ENCODE measurements at places on chromosomes 2 and 18.
A peak's percentile ranks its signal among the peaks of the same experiment; 100 is the strongest.

DNA sequence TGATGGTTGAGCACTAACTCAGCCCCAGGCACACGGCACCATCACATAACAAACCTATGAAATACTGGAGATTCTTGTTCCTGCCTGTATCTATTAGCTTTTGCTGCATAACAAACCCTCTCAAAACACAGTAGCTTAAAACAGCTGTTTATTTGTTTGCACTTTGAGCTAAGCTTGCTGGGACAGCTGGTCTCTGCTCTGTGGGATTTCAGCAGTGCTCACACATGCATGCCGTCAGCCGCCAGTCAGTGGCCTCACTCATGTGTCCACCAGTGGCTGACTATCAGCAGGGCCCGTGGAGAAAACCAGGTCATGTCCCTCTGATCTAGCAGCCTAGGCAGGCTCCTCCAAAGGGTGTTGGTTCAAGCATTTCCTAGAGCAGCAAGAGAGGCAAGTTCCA lies 52.8 kb upstream of the RAB12 start:
- DNase-seq = no peak

DNA sequence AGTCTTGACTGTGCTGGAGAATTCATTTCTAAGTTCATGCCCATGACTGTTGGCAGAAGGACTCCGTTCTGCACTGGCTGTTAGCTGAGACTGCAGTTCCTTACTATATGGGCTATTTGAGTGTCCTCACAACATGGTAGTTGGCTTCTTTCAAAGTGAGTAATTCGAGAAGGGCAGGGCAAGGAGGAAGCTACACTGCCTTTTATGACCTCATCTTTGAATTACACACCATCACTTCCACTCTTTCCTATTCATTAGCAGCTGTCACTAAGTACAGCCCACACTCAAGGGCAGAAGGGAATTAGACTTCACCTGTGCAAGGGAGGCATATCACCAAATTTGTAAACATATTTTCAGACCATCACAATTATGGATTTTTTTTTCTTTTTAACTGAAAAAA lies 55.9 kb upstream of the EPAS1 start:
- peak; percentile 91 for DNase-seq

DNA sequence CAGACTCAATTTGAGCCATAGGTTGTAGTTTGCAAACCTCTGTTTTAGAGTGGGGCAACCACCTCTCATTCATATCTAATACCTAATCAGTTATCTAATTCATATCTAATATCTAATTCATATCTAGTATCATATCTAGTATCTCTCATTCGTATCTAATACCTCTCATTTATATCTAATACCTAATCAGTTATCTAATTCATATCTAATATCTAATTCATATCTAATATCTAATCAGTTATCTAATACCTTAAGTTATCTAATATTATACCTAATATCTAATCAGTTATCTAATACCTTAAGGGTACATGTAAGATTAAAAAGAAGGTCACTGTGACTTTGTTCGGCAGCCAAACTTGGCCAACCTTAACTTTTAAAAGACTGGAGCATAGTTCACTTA lies 403.4 kb upstream of the MMADHC start:
- no peak for DNase-seq

GRCh38 chr2:179729966-179730365 lies 131.4 kb downstream of the ZNF385B start:
- no peak for DNase-seq

DNA sequence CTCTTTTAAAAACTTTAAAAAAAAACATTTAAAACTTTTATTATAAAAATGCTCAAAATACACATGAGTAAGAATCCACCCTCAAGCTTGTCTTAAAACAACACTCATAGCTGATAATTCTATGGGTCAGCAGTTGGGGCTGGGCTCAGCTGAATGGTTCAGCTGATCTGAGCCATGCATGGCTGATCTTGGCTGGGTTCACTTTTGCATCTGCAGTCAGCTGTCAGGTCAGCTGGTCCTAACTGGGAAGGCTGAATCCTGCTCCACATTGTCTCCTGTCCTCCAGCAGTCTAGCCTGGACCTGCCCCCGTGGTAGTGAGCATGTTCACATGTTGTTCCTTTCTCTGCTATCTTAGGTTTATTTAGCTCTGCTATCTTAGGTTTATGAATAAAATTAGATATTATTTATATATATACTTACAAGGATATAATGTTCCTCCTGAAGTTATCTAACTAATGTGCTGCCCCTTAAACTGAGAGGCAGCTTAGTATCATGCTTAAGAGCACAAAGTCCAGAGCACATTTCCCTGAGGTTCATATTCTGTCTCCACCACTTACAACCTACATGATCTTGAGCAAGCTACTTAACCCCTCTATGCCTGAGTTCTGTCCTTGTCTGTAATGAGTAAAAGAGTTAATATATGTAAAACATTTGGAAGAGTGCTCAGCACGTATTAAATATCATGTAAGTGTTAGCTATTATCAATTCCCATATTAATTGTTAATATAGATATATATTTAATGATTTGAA lies 309.4 kb downstream of the PTPRM start:
- DNase-seq = no peak

GRCh38 chr2:207338220-207338607 lies 172.5 kb upstream of the KLF7 start:
- peak; percentile 81 for DNase-seq
